Thoracic aorta (tissue), 2 donors: ENCODE measurements at places on chromosomes 7 and 10. TPM values are rescaled to one million over a fixed set of nuclear protein-coding genes. Genes with fewer than 3 reads are reported as not detected.
A peak's percentile ranks its signal among the peaks of the same experiment; 100 is the strongest.

- no peaks in the 10 kb centered on the region for H3K4me1 ChIP-seq
- no peaks in the 10 kb centered on the region for H3K36me3 ChIP-seq
- no peak overlapping the region for H3K4me3 ChIP-seq
- no peak overlapping the region for H3K27ac ChIP-seq
Measured at GRCh38 chr7:35331730-35332678, 78.1 kb upstream of the TBX20 start.

Gene STK31
- 1.5 TPM for total RNA-seq

- H3K4me1 ChIP-seq, result peaks cover 21% of the 10 kb centered on the region
- no peak for DNase-seq
- H3K27ac ChIP-seq, result no peak overlapping the region
Measured at GRCh38 chr10:43160046-43160920, 22.0 kb downstream of the CSGALNACT2 start.

DNA sequence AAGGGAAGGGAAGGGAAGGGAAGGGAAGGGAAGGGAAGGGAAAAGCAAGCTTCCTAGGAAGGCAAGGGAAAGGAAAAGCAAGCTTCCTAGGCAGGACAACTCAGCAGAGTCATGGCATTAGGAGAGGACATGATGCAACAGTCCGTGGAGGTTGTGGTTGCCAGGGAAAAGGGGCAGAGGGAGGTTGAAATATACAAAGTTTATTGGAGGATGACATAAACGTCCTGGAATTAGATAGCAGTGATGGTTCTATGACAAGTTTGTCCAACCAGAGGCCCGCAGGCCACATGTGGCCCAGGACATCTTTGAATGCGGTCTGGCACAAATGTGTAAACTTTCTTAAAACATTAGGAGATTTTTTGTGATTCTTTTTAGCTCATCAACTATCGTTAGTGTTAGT, 59.8 kb upstream of the OPN4 start:
- H3K4me1 ChIP-seq, result peaks cover 21% of the 10 kb centered on the region
- H3K27ac ChIP-seq, result no peak overlapping the region
- no peak overlapping the region for H3K4me3 ChIP-seq
- no peaks in the 10 kb centered on the region for H3K36me3 ChIP-seq
- DNase-seq, result no peak
- no peaks in the 10 kb centered on the region for H3K27me3 ChIP-seq

GRCh38 chr7:143455491-143455890, 12.2 kb downstream of the TAS2R60 start:
- H3K4me1 ChIP-seq, result no peaks in the 10 kb centered on the region
- H3K27ac ChIP-seq, result no peak overlapping the region
- H3K4me3 ChIP-seq, result no peak overlapping the region
- no peak for DNase-seq
- H3K36me3 ChIP-seq, result no peaks in the 10 kb centered on the region

Gene CPA2
- 0.41 TPM for total RNA-seq

- no peak for DNase-seq
- no peaks in the 10 kb centered on the region for H3K27me3 ChIP-seq
- no peak overlapping the region for H3K27ac ChIP-seq
- H3K36me3 ChIP-seq, result no peaks in the 10 kb centered on the region
- no peaks in the 10 kb centered on the region for H3K4me1 ChIP-seq
Measured at GRCh38 chr7:159209429-159209828, 64.8 kb upstream of the VIPR2 start.

DNA sequence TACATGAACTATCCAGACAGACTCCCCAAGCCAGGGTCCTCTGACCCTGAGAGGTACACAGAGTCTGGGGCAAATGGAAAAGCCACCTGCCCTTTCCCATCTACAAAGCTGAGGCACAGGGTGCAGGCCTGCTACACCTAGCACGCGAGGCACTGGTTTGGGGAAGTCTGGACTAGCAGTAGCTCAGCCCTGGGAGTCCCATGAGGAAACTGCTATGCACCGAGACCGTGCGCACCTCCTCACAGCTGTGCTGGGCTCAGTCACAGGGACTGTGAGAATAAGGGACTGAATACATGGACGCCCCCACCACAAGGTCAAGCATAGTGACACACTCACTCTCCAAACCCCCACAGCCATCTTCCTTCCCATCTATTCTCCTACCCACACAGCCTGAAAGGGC, 8.2 kb downstream of the MAT1A start:
- H3K27ac ChIP-seq, result no peak overlapping the region
- no peaks in the 10 kb centered on the region for H3K27me3 ChIP-seq
- no peak for DNase-seq
- no peaks in the 10 kb centered on the region for H3K4me1 ChIP-seq
- H3K4me3 ChIP-seq, result no peak overlapping the region
- H3K36me3 ChIP-seq, result no peaks in the 10 kb centered on the region

GRCh38 chr10:16186564-16186963, 250.2 kb upstream of the PTER start:
- no peak overlapping the region for H3K4me3 ChIP-seq
- no peaks in the 10 kb centered on the region for H3K36me3 ChIP-seq
- no peaks in the 10 kb centered on the region for H3K27me3 ChIP-seq
- no peaks in the 10 kb centered on the region for H3K4me1 ChIP-seq
- DNase-seq, result no peak

DNA sequence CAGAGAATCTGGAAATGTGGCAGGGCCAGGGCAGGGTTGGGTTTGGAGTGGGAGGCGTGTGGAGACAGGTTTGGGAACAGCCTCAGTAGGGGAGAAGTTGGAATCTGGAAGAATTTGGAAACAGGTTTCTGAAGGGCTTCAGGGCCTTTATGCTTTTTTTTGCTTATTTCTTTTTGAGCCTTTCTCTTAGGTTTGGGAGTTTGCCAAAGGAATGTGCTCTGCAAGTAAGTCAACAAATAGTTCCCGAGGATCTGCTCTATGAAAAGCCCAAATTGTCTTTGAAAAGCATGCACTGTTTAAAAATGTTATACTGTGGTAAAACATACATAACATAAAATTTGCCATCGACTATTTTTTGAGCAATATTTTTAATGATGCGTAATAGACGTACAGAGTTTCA, 86.7 kb upstream of the ADRB1 start:
- no peak overlapping the region for H3K4me3 ChIP-seq
- H3K27me3 ChIP-seq, result no peaks in the 10 kb centered on the region
- no peak for DNase-seq
- peaks cover 30% of the 10 kb centered on the region for H3K4me1 ChIP-seq

DNA sequence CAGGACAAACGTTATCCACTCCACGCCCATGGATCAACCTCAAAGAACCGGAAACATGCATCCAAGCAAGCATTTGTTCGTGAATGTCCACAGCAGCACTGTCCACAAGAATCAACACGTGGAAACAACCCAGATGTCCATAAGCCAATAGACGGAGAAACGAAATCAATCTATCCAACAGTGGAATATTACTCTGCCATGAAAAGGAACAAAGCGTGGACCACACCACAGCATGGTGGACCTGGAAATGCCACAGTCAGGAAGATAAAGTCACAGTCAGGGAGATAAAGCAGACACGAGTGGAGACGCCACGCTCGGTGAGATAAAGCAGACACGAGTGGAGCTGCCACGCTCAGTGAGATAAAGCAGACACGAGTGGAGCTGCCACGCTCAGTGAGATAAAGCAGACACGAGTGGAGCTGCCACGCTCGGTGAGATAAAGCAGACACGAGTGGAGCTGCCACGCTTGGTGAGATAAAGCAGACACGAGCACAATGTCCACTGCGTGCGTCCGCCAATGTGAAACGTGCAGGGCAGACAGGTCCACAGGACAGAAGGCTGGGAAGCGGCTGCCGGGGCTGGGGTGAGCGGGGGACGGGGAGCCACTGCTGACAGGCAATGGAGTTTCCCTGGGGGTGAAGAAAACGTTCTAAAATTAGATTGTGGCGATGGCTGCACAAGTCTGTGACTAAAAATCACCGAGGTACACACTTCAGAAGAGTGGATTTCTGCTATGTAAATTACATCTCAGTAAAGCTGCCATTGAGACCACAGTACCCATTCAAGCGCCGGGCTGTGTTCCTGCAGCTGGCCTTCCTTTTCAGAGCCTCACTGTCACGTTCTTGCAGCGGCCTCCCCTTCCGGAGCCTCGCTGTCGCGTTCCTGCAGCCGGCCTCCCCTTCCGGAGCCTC, 10.6 kb downstream of the GPER1 start:
- no peak for DNase-seq
- no peak overlapping the region for H3K4me3 ChIP-seq
- H3K27me3 ChIP-seq, result no peaks in the 10 kb centered on the region
- peaks cover 14% of the 10 kb centered on the region for H3K4me1 ChIP-seq

GRCh38 chr10:63206576-63206975, 73.4 kb downstream of the NRBF2 start:
- peak overlapping the region; percentile 56 for H3K27ac ChIP-seq
- H3K4me1 ChIP-seq, result peaks cover 18% of the 10 kb centered on the region
- peak overlapping the region; percentile 60 for H3K4me3 ChIP-seq

DNA sequence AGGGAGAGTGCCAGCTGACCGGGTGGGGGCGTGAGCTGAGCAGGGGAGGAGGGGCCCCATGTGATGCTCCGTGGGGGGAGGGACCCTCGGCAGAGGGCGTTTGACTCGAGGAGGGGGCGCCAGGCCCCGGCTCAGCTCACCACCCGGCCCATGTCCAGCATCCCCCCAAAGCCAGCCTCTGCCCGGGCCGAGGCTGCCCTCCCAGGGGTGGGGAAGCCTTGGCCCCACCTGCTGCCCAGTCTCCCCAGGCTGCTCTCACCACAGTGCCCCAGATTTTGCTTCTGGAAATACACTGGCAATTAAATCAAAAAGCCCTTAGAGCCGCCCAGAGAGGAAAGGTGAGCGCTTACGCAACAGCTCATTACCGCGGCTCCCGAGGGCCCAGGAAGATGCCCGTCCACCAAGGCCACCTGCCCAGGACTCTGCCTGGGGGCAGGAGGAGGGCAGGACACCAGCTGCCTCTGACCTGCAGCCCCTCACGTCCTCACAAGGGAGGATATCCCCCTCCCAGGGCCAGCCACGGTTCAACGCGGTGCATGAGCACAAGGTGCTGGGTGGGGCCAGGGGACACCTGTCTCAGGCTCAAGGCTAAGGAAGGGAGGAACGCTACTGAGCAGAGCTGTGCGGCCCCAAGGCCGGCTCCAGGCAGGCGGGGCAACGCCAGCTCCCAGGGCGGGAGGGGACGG, 70.0 kb upstream of the INPP5A start:
- peaks cover 32% of the 10 kb centered on the region for H3K4me1 ChIP-seq
- no peaks in the 10 kb centered on the region for H3K36me3 ChIP-seq
- H3K27me3 ChIP-seq, result no peaks in the 10 kb centered on the region
- no peak overlapping the region for H3K4me3 ChIP-seq

Gene LGI1
- total RNA-seq, result not detected

- no peak overlapping the region for H3K27ac ChIP-seq
- no peaks in the 10 kb centered on the region for H3K36me3 ChIP-seq
- no peak overlapping the region for H3K4me3 ChIP-seq
- DNase-seq, result no peak
Measured at GRCh38 chr7:70743531-70744325, 388.2 kb upstream of the GALNT17 start.

Gene TFR2
- total RNA-seq, result 0.35 TPM

Gene EDRF1
- 28.6 TPM for total RNA-seq

DNA sequence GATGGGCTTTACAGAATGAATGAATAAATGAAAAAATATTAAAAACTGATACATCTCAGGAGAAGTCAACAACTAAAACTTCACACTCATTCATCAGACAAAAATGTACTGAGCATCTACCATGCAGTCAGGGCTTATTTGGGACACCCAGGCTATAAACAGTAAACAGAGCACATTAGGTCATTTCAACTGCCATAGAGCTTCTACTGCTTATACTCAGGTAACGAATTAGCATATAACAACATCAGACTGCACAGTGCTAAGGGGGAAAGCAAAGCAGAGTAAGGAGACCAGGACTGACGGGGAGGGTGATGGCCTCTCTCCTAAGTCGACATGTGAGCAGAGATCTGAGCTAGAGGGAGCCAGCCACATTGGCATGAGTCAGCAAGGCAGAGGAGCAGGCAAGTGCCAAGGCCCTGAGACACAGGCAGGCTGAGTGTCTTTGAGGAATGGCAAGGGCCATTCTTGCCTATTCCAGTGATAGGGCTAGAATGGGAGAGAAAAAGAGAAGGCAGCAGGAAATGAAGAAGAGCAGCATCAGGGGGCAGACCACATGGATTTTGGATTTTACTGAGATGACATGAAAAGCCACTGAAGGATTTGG, 528.9 kb downstream of the PARD3 start:
- no peaks in the 10 kb centered on the region for H3K27me3 ChIP-seq
- H3K4me3 ChIP-seq, result no peak overlapping the region
- H3K4me1 ChIP-seq, result peaks cover 20% of the 10 kb centered on the region
- no peak for DNase-seq

Gene ODAD2
- total RNA-seq, result 0.54 TPM

Gene PANK1
- total RNA-seq, result 5.5 TPM

DNA sequence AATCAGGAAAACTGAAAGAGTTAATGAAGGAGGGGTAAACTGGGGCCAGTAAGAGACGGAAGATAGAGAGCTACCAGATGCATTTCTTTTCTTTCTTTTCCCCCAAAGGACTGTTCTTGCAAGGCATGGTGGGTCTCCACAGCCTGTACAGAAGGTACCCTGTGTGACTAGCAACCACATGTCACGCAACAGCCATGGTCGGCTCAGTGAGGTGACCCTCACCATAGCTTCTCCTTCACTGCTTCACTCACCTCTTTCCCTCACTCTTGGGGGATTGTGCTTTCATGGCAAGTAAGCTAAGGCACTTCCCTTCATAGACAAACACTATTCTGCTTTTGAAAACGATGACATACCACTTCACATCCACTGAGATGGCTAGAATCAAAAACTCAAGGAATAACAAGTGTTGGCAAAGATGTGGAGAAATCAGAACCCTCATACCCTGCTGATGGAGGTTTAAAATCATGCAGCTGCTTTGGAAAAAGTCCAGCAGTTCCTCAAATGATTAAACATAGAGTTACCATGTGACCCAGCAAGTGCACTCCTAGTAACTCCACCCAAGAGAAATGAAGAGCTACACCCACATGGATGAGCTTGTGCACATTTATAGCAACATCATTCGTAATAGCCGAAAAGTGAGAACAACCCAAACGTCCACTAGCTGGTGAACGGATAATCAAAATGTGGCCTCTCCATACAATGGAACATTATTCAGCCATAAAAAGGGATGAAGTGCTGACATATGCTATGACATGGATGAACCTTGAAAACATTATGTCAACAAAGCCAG, 3.8 kb upstream of the INSIG1 start:
- H3K4me1 ChIP-seq, result no peaks in the 10 kb centered on the region
- H3K4me3 ChIP-seq, result no peak overlapping the region
- H3K27ac ChIP-seq, result no peak overlapping the region
- no peaks in the 10 kb centered on the region for H3K36me3 ChIP-seq
- no peak for DNase-seq
- H3K27me3 ChIP-seq, result no peaks in the 10 kb centered on the region

DNA sequence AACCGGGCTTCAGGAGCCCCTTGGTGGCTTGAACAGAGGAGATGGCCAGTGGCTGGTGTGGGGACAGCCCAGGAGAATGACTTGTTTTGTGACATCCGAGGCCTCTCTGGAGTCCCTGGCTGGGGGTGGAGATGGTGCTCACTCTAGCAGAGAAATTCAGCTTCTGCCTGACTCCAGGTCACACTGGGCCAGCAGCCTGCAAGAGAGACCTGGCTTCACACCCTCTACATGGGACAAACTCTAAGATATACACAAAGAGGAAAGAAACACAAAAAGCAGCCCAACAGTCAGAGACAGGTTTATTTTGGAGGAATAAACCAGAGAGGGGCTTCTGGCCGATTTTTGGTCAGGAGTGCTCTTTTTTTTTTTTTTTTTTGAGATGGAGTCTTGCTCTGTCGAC, 132.8 kb downstream of the ELFN1 start:
- H3K36me3 ChIP-seq, result no peaks in the 10 kb centered on the region
- no peaks in the 10 kb centered on the region for H3K4me1 ChIP-seq
- H3K27me3 ChIP-seq, result no peaks in the 10 kb centered on the region
- no peak overlapping the region for H3K4me3 ChIP-seq
- DNase-seq, result no peak

Gene EN2
- not detected for total RNA-seq
